ENCODE measurements at places on chromosomes 3 and 15. TPM values are rescaled to one million over a fixed set of nuclear protein-coding genes. Genes with fewer than 3 reads are reported as not detected.

The LOXL1 gene
- polyA plus RNA-seq, result 6.7 TPM

The ANAPC13 gene
- 83.9 TPM for polyA plus RNA-seq

The GOLGA8O gene
- 0.21 TPM for polyA plus RNA-seq

The TPRG1 gene
- polyA plus RNA-seq, result 3.2 TPM

GRCh38 chr3:149122721-149123578 is 6.5 kb upstream of the HPS3 start:
- H3K4me3 ChIP-seq, result no peak overlapping the region
- no peak for DNase-seq
- H3K4me1 ChIP-seq, result no peaks in the 10 kb centered on the region
- no peak overlapping the region for H3K27ac ChIP-seq
- H3K36me3 ChIP-seq, result no peaks in the 10 kb centered on the region

DNA sequence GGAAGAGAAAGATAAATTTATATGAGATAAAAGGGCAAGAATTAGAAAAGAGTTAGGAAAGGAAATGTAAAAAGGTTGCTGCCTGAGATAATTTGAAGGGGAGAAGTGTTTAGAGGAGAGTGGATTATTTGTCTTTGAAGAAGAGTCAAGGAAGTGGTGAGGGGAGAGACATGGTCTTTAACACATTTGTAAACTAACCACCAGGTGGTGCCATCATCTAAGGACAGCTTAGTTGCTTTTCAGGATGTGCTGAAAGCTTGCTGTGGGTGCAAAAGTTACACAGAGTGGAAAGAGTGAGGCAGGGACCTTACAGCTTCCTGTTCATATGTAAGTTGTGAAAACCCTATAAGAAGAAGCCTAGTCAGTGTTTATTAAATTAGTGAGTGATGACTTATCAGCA is 114.1 kb upstream of the DNAJC19 start:
- no peaks in the 10 kb centered on the region for H3K27me3 ChIP-seq
- no peak for DNase-seq
- H3K4me3 ChIP-seq, result no peak overlapping the region
- no peaks in the 10 kb centered on the region for H3K4me1 ChIP-seq

- DNase-seq, result no peak
- H3K36me3 ChIP-seq, result no peaks in the 10 kb centered on the region
- H3K4me1 ChIP-seq, result no peaks in the 10 kb centered on the region
- H3K27me3 ChIP-seq, result no peaks in the 10 kb centered on the region
Observed at GRCh38 chr15:38885001-38885400, 320.4 kb upstream of the RASGRP1 start.

GRCh38 chr3:126136428-126137220 is 43.8 kb downstream of the ALDH1L1 start:
- no peaks in the 10 kb centered on the region for H3K36me3 ChIP-seq
- DNase-seq, result no peak
- no peaks in the 10 kb centered on the region for H3K4me1 ChIP-seq
- H3K27me3 ChIP-seq, result peaks cover 7% of the 10 kb centered on the region
- H3K27ac ChIP-seq, result no peak overlapping the region
